ENCODE measurements at places on chromosomes 16 and 17.

DNA sequence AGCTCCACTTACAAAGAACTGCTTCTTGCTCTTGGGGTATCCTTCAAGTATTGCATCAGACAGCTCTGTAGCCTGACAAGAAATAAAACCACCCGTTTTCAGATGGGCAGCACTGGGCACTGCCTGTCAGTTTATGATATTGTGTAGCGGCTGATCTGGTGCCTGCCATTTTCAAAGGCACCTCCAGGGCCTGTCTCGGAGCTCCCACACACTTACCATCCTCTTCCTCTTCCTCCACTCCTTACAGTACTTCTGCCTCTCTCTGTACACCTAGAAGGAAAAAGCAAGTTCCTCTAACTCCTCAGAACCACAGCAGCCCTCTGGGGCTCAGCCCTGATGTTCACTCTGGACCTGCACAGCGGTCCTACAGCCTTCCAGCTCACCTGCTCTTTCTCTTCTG, 4.4 kb downstream of the PSMC3IP start:
- DNase-seq = no peak

DNA sequence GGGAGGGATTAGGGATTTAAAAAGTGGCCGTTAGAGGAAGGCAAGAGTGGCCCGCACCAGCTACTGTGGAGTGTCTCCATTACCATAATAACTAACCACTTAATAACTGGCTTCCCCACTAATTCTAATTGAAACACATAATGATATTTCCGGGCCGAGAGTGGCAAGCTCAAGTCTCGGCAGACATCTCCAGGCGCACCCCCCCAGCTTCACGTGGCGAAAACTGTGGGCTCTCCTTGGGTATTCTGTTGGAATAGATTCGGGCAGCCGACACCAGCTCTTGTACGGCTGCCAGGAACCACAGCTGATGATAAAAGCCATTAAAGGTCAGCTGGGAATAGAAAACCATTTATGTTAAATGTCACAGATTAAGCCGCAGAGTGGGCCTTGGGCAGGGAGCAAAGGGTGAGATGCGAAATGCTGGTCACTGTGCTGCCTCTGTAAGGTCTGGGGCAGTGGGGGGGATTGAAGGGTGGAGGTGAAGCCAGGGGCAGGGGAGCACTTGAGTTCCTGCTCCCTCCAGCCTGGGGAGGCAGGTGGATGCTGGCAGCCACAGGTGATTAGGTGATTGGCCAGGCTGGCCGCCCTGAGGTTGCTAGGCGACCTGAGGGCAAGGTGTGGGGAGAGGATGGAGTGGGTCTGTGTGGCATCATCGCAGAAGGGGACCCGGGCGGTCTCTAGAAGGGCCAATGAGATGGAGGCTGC, 115.6 kb upstream of the SDK2 start:
- DNase-seq = no peak

- no peak for DNase-seq
Measured at GRCh38 chr16:48613061-48613957, 3.3 kb upstream of the N4BP1 start.

- no peak for DNase-seq
Measured at GRCh38 chr17:6786618-6787017, 10.6 kb downstream of the FBXO39 start.

DNA sequence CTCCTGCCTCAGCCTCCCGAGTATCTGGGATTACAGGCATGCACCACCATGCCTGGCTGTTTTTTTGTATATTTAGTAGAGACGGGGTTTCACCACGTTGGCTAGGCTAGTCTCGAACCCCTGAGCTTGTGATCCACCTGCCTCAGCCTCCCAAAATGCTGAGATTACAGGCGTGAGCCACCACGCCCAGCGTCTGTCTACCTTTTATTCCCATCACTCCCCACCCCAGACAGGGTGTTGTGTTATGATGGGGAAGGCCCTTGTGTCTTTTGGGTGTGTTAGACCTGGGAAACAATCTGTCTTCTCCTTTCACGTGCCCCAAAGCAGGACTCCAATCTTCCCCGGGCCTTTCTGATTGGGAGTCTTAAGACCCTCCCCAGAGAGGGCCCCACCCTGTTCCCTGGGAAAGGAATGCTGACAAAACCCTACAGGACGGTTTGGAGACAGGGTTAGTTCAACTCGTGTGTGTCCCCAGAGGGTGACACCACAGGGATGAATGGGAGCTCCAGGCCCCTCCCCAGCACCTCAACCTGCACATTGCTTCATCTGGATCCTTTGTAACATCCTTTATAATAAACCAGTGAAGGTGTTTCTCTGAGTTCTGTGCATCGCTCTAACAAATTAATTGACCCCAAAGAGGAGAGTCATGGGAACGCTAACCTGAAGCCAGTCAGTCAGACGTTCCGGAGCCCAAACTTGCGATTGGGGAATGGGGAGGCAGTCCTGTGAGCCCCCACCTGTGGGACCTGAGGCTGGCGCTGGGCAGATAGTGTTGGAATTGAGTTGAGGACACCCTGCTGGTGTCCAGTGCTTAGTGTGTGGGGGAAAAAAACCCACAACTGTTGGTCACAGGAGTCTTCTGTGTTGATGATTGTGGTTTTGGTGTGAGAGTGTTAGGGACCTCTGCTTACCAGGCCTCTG, 3.2 kb upstream of the ELOB start:
- peak; percentile 30 for DNase-seq

DNA sequence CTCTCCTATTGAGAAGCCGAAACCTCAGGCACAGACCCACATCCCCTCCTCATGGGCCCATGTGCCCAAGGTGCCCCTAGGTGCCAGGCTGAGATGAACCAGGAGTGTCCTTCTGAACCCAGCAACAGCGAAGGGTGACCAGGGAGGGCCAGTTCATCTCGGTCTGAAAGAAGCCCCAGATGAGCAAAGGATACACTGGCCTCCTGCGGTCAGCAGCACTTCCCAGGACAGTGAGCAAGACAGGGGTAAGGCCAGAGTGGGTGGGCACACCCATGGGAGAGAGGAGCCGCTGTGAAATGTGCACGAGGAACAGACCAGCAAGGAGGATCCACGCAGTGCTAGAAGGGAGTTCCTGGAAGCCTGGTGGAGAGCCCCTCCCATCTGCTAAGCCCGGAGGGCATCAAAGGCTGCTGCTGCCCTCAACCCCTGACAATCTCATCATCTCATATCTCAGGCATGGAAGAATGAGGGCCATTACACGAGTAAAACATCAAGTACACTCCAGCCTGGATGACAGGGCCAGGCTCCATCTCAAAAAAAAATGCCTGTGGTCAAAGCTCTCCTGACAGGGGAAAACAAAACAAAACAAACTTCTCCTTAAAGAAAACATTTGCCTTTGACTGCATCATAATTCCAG, 3.3 kb upstream of the HBZ start:
- no peak for DNase-seq

GRCh38 chr17:17866897-17867296, 30.1 kb upstream of the SREBF1 start:
- DNase-seq = no peak

DNA sequence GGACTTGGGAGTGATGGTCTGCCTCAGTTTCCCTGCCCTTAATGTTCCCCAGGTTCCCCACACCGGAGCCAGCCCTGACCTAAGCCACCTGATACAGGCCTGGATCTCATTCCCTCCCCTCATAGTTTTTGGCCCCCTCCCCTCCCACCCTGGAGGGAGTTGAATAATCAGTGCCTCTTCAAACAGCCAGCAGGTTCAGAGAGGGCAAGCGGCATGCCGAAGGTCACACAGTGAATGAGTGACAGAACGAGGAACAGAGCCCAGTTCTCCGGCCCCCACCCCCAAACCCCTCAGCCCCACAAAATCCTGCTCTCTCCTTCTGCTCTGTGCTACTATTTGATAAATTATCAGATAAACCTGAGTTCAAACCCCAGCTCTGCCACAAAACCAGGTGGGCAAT, 31.2 kb downstream of the BEAN1 start:
- no peak for DNase-seq

DNA sequence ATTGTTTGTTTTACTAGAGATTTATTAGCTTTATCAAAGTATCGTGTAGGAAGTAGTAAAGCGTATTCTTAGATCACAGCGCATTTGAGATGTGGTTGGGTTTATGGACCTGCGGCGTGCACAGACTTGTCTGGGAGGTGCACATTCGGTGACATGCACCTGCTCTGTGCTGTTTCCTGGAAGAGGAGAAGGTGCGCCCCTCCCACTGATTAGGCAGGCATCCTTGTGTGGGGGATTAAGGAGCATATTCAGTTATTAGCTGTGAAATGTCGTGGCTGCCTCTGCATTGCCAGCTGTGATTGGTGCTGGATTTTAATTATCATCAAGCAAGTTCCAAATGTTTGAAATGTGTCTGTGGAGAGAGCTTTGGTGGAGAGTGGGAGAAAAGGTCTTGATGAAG, 903.8 kb upstream of the RBFOX1 start:
- no peak for DNase-seq

DNA sequence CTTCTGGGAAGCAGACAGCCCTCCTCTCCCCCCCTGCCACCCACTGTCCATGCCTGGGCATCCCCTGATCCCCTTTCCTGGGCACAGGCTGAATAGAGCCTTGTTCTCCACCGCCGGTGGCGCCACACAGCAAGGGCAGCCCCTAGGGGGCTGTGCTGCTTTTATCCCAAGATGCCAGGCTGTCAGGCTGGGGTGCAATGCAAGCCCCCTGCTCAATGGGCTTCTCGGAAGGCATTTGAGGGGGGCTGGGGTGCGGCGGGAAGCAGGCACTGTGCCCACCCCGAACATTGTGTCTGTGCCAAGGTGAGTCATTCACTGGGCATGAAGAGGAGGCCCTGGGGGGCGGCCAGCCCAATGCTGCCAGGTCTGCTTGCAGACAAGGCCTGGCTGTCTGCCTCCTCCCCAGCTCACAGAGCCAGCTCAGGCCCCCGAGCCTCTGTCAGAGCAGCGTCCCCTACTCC, 1.5 kb upstream of the GFAP start:
- no peak for DNase-seq

DNA sequence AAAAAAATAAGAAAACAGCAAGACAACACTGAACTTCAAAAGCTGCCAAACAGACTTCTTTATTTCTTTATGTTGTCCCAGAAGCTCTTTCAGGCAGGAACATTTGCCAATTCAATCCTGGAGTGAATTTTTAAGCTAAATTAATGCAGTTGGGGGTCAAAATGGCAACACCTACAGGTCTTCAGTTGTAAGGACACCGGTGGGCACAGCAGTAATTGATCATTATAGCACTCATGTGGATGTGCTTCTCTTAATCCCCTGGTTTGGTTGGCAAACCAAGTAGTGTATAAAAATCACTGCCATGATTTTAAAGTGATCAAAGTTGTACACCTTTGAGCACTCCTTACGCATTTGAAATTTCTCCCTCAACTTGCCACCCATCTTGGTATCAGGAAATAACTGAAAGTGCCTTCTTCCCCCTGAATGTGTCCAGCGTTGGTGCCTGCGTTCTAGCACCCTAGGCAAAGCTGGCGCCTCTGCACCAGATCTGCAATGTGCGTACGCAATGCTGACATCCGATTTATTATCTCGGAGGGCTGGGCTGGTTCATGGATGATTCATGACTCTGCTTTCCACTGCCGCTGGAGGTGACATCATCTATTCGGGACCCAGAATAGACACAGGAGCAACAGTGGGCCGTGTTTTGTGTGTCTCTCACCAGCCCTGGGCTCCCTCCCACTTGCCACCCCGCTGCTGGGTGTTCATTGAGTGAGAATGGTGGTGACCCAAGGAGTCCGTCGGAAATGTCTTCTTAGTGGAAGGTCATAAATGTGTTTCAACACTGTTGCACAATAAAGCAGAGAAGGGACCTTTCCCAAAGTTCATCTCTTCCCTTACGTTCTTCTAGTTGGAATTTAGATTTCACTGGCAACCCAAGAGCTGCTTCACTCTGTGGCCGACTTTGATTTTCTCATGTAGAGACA, 203.4 kb downstream of the CCDC182 start:
- DNase-seq = no peak

DNA sequence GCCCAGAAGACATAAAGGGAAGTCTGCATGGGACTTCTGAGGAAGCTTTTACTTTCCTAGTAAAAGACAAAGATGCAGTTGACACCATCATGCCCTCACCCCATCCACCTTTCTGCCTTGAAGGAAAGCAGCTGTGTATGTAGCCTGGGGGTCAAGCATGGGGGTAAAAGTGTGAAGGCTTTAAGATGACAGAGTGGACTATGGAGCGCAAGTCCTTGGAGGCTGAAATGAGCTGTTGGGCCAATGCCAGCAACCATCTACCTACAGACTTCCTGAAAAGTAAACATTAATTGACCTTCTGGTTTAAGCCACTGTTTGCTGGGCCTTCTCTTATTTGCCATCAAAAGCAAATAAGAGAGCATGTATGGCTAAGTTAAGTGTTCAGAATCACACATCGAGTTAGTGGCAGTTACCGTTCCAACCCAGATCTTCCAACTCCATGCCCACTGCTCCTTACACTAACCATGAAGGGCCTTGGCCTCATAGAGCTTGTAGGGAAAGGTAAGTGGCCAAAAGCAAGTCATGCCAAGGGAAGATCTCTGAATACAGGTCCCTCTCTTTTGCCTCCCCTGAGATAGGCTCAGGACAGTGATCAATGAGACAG, 30.0 kb downstream of the SLC13A5 start:
- no peak for DNase-seq

DNA sequence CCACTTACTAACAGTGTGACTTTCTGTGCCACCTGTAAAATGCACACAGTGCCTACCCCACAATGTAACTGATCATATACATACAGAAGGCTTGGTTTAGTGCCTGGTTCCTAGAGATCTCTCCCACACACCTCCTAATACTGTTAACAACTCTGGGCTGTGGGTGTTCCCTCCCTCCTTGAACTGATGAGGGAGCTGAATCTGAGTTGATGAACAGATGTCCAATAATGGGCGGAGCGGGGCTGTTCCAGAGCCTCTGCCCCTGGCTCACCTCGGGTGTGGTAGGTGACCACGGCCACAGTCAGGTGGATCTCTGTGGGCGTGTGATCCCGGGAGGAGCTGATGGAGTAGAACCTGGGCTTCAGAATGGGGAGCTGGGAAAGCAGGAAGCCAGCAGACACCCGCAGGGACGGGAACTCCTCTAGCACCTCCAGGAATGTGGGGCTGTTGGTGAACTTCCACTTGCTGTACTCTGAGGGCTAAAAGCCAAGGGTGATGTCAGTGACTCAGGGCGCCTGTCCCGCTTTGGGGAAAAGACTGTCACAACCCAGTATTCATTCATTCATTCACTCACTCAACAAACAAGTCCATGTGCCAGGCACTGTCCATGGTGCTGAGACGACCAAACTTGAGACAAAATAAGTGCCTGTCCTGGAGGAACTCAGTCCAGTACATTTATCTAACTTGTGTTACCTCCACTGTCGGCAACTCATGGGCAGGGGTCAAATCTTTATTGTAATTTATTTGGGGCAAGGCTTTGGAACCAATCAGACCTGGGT, 37.6 kb downstream of the NOS2 start:
- peak; percentile 67 for DNase-seq

DNA sequence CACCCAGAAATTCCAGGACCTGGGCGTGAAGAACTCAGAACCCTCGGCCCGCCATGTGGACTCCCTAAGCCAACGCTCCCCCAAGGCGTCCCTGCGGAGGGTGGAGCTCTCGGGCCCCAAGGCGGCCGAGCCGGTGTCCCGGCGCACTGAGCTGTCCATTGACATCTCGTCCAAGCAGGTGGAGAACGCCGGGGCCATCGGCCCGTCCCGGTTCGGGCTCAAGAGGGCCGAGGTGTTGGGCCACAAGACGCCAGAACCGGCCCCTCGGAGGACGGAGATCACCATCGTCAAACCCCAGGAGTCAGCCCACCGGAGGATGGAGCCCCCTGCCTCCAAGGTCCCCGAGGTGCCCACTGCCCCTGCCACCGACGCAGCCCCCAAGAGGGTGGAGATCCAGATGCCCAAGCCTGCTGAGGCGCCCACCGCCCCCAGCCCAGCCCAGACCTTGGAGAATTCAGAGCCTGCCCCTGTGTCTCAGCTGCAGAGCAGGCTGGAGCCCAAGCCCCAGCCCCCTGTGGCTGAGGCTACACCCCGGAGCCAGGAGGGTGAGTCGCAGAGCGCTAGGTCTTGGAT, 261.5 kb downstream of the SEC14L1 start:
- DNase-seq = no peak

Measured in H9 (cell line).